SJCRH30 (cell line): ENCODE measurements at places on chromosomes 5 and 9.
A peak's percentile ranks its signal among the peaks of the same experiment; 100 is the strongest.

DNA sequence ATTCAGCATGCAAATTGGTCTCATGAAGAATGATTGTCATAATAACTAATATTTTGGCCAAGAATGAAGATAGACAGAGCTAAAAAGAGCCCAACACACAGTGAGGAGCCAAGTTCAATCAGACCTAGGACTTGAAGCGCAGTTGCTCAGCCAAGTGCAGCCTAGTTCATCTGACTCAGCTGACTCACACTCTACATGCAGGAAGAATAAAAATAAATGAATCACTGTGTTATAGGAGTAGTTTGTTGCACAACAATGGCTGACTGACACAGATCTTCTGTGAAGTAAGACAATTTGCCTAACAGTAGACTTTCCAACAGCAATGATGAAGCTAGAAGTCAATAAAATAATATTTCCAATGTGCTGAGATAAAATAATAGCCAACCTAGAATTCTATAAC, 261.5 kb downstream of the CEMIP2 start:
- H3K4me3 ChIP-seq = no peak overlapping the region
- H3K27me3 ChIP-seq = no peaks in the 10 kb centered on the region
- no peaks in the 10 kb centered on the region for H3K4me1 ChIP-seq
- no peak for DNase-seq
- no peak overlapping the region for H3K27ac ChIP-seq

DNA sequence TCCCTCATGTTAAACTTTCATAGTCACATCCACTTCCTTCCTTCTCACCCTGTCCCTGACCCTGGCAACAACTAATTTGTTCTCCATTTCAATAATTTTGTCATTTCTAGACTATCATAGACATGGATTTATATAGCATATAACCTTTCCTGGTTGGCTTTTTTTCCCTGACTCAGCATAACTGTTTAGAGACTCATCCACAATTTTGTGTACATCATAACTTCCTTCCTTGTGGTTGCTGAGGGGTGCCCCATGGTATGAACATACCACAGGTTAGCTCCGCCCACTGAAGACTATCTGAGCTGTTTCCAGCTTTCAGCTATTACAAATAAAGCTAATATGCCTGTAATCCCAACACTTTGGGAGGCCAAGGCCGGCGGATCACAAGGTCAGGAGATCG, 137.3 kb downstream of the PHF2 start:
- H3K36me3 ChIP-seq = no peaks in the 10 kb centered on the region
- H3K27ac ChIP-seq = no peak overlapping the region
- DNase-seq = no peak
- no peak overlapping the region for H3K4me3 ChIP-seq
- no peaks in the 10 kb centered on the region; the same call in 1 of the 2 replicates for H3K27me3 ChIP-seq
- no peaks in the 10 kb centered on the region for H3K4me1 ChIP-seq

- H3K27me3 ChIP-seq = no peaks in the 10 kb centered on the region
- no peaks in the 10 kb centered on the region for H3K36me3 ChIP-seq
- H3K4me3 ChIP-seq = no peak overlapping the region
- no peaks in the 10 kb centered on the region for H3K4me1 ChIP-seq
These were observed 278.0 kb upstream of the SMC2 start for GRCh38 chr9:103816146-103816545.

- no peaks in the 10 kb centered on the region for H3K36me3 ChIP-seq
- no peaks in the 10 kb centered on the region for H3K27me3 ChIP-seq
- no peak overlapping the region for H3K27ac ChIP-seq
- DNase-seq = no peak
- no peaks in the 10 kb centered on the region for H3K4me1 ChIP-seq
These were observed 277.7 kb downstream of the NR2F1-AS1 start for GRCh38 chr5:93303291-93303691.

DNA sequence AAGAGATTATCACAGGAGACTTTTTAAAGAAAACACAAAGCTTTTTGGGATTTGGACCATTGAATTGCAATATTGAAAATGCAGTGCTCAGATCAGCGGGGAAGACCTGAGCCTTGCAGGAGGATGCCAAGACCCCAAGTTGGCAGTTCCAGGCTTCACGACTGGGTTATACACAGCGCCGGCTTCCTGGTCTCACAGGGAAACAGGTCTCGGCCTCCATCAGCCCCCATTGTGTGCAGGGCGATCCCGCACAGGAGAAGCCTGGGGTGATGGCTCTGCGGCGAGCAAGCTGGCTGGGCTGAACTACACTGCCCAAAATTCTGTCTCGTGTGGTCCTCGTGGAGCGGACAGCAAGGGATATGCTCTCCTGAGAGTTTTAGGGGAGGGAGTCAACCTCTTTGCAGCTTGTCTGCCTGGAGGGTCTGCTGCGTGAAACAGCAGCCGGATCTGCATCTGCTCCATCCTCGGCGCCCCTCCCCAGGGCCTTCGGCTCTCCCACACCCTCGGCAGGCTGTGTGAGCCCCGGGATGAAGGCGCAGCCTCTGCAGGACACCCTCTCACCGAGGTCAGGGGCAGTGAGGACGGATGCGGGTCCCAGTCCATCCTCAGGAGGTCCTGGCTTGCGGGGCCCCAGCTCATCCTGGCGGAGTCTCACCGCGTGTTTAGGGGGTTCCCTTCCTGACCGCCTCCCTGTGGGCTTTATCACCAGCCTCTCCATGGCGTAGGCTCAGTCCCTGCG, 60.6 kb downstream of the NSUN2 start:
- H3K27ac ChIP-seq = no peak overlapping the region
- H3K27me3 ChIP-seq = no peaks in the 10 kb centered on the region
- no peaks in the 10 kb centered on the region for H3K4me1 ChIP-seq
- no peaks in the 10 kb centered on the region for H3K36me3 ChIP-seq
- no peak overlapping the region for H3K4me3 ChIP-seq

GRCh38 chr5:125196481-125197111, 450.2 kb upstream of the ZNF608 start:
- H3K27me3 ChIP-seq = no peaks in the 10 kb centered on the region
- no peak for DNase-seq
- no peaks in the 10 kb centered on the region for H3K36me3 ChIP-seq
- no peak overlapping the region for H3K27ac ChIP-seq
- H3K4me3 ChIP-seq = no peak overlapping the region

GRCh38 chr9:120918931-120919842, 7.4 kb downstream of the TRAF1 start:
- H3K27ac ChIP-seq = no peak overlapping the region
- no peaks in the 10 kb centered on the region; the same call in 1 of the 2 replicates for H3K4me1 ChIP-seq
- no peak overlapping the region for H3K4me3 ChIP-seq

- no peak within 1 kb of the TSS for H3K27ac ChIP-seq
- H3K36me3 ChIP-seq = no peaks in the 10 kb centered on the region
- no peaks in the 10 kb centered on the region for H3K27me3 ChIP-seq
These were observed at the start of gene GM2A for GRCh38 chr5:151252762-151253604. Gene GM2A, plus strand, starts transcription at chr5:151253185. Its CDS starts 32 bp downstream, at chr5:151253217.

- no peaks in the 10 kb centered on the region for H3K4me1 ChIP-seq
- no peak for DNase-seq
- H3K27me3 ChIP-seq = no peaks in the 10 kb centered on the region
- no peak overlapping the region for H3K27ac ChIP-seq
These were observed 18.9 kb upstream of the RASEF start for GRCh38 chr9:83081846-83082245.

- no peak for DNase-seq
- H3K36me3 ChIP-seq = no peaks in the 10 kb centered on the region
- H3K4me3 ChIP-seq = no peak overlapping the region
- no peaks in the 10 kb centered on the region for H3K27me3 ChIP-seq
These were observed 55.7 kb upstream of the SLC44A1 start for GRCh38 chr9:105188746-105189145.

GRCh38 chr5:133373121-133373870, 239.0 kb downstream of the FSTL4 start:
- no peak overlapping the region for H3K4me3 ChIP-seq
- no peaks in the 10 kb centered on the region for H3K27me3 ChIP-seq
- no peak overlapping the region for H3K27ac ChIP-seq
- DNase-seq = no peak
- H3K36me3 ChIP-seq = no peaks in the 10 kb centered on the region
- no peaks in the 10 kb centered on the region for H3K4me1 ChIP-seq

- H3K4me1 ChIP-seq = peaks cover 43% of the 10 kb centered on the region
- no peaks in the 10 kb centered on the region for H3K27me3 ChIP-seq
- peak overlapping the region; percentile 3 for H3K4me3 ChIP-seq
- no peak overlapping the region; the same call in 1 of the 2 replicates for H3K27ac ChIP-seq
These were observed 17.4 kb downstream of the DNLZ start for GRCh38 chr9:136346157-136346481.

GRCh38 chr5:136200130-136200529, 7.2 kb upstream of the SMIM32 start:
- H3K27ac ChIP-seq = no peak overlapping the region
- no peak overlapping the region for H3K4me3 ChIP-seq
- no peaks in the 10 kb centered on the region for H3K36me3 ChIP-seq
- no peak for DNase-seq
- H3K4me1 ChIP-seq = no peaks in the 10 kb centered on the region
- 0 out of 2 replicates have a peak, but pooled peaks cover 3% of the 10 kb centered on the region for H3K27me3 ChIP-seq

DNA sequence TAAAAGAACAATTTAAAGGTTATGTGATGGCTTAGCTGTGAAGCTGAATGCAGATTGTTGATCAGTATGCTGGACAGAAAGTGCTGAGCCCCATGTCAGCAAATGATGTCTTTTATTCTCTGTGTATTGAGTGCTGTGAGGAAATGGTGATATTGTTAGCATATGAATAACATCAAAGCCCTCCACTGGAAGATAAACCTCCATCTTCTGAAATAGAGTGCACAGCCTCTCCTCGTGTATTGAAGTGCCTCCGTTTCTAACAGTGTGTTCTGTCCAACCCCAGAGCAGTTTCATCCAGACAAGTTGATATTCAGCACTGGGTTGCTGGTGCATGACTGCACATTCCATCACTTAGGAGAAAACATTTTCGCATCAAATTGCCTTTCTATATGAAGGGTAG, 242.9 kb downstream of the CSNK1G3 start:
- H3K27ac ChIP-seq = no peak overlapping the region
- H3K36me3 ChIP-seq = no peaks in the 10 kb centered on the region
- no peaks in the 10 kb centered on the region for H3K27me3 ChIP-seq
- H3K4me3 ChIP-seq = no peak overlapping the region

DNA sequence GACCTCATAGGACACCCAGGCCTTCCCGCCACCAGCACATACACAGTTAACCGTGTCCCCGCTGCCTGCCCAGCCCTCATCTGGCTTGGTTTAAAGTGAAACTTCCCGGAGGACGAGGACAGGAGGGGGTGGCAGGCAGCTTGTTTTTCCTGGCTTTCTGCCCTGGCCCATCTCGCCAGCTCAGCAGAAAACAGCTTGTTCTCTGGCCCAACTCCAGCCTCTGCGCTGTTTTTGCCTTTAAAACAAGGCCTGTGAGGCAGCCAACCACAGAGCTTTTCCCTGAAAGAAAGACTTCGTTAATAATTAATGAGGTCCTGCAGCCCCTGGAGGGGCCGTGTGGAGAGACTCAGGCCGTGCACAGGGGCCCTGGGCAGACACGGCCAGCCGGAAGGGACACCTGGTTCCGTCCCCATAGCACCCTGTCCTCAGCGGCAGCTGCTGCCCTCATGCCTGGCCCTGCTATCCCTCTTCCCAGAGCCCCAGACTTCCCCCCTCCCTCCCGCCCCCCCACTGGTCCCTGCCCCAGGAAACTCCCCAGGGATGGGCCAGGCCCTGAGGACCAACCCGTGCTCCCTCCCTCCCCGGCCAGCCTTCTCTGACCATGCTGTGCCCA, 108.7 kb downstream of the RXRA start:
- H3K4me1 ChIP-seq = peaks cover 33% of the 10 kb centered on the region
- H3K27ac ChIP-seq = peak overlapping the region; percentile 88
- no peaks in the 10 kb centered on the region for H3K27me3 ChIP-seq
- DNase-seq = peak; percentile 99
- H3K4me3 ChIP-seq = no peak overlapping the region

GRCh38 chr5:169029037-169029436, 271.9 kb downstream of the SLIT3 start:
- H3K36me3 ChIP-seq = no peaks in the 10 kb centered on the region
- H3K27ac ChIP-seq = no peak overlapping the region
- H3K4me3 ChIP-seq = no peak overlapping the region
- 0 out of 2 replicates have a peak, but pooled peaks cover 3% of the 10 kb centered on the region for H3K27me3 ChIP-seq
- no peak for DNase-seq

DNA sequence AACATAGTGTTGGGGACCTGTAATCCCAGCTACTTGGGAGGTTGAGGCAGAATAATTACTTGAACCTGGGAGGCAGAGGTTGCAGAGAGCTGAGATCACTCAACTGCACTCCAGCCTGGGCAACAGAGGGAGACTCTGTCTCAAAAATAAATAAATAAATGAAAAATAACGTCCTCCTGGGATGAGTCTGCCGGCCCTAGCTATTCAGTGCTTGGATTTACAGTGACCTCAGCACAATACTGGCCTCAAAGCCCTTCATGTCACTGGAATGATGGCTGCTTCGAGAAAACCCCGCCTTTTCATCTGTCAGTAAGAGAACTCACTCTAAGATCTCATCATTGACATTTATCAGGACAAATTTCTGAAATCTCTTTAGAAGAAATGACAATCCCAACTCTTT, 35.5 kb downstream of the SOX30 start:
- no peaks in the 10 kb centered on the region for H3K27me3 ChIP-seq
- no peak overlapping the region for H3K4me3 ChIP-seq
- no peak for DNase-seq
- H3K36me3 ChIP-seq = no peaks in the 10 kb centered on the region

DNA sequence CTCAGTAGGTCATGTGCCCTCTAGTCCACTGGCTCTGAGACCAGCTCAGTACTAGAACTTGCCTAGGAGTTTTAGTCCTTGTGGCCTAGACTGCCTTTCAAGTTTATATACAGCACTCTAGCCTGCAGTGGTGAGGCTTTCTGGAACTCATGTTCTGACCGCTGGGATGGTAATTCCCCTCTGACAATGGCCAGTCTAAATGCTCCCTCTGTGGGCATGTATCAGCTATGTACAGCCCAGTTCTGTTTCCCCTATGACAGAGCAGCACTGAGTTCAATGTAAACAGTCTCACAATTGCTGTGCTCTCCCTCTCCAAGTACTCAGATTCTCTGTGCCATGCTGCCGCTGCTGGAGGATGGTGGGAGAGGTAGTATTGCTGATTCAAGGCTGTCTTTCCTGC, 68.6 kb upstream of the SLC27A6 start:
- no peaks in the 10 kb centered on the region for H3K36me3 ChIP-seq
- H3K4me3 ChIP-seq = no peak overlapping the region
- no peaks in the 10 kb centered on the region for H3K27me3 ChIP-seq
- no peaks in the 10 kb centered on the region for H3K4me1 ChIP-seq
- DNase-seq = no peak

- no peak overlapping the region for H3K27ac ChIP-seq
- H3K4me3 ChIP-seq = no peak overlapping the region
- no peaks in the 10 kb centered on the region for H3K4me1 ChIP-seq
- DNase-seq = no peak
These were observed 188.3 kb downstream of the AGTPBP1 start for GRCh38 chr9:85553475-85553874.

- no peak for DNase-seq
- no peaks in the 10 kb centered on the region for H3K27me3 ChIP-seq
- no peaks in the 10 kb centered on the region for H3K4me1 ChIP-seq
- no peaks in the 10 kb centered on the region for H3K36me3 ChIP-seq
- H3K4me3 ChIP-seq = no peak overlapping the region
These were observed 86.5 kb downstream of the ANKRD55 start for GRCh38 chr5:56146674-56147073.
